Activated CD4-positive, alpha-beta memory T cell treated with anti-CD3 and anti-CD28 coated beads, Interleukin-2, amount 10 ng/mL, durations not matched to agents 7 days and 5 days (primary cell): ENCODE measurements at places on chromosomes 4 and X. TPM values are rescaled to one million over a fixed set of nuclear protein-coding genes. Genes with fewer than 3 reads are reported as not detected.

The PAGE3 gene
- not detected for total RNA-seq

The SPANXN3 gene
- total RNA-seq, result not detected

The APEX2 gene
- 26.8 TPM for total RNA-seq

DNA sequence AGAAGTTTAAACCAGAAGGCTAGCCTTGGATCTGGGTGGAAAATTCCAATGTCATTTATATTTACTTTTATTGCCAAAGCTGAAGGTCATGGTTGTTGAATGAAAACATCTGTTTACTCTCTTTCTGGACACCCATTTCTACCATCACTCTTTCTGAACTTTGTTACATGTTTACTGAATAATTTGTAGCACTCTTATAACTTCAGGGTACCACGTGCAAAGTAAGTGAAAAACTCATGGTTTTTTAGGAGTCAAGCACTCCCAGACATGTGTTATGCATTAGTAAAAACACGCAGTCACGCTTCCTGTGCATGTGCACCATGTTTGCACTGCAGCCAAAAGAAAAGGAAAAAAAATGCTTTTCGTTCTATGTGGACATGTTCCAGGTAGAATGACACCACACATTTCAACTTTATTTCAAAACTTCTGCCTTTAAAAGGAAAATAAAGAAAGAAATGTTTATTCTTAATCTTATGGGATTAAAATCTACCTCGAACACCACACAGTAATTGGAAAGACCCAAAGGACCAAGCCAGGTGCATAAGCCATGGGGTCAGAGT lies 31.4 kb upstream of the ADH1C start:
- DNase-seq, result no peak
